ENCODE measurements at places on chromosomes 3 and 15. TPM values are rescaled to one million over a fixed set of nuclear protein-coding genes. Genes with fewer than 3 reads are reported as not detected.

The GXYLT2 gene
- not detected for total RNA-seq

The IQGAP1 gene
- total RNA-seq, result 111 TPM

The SH2D7 gene
- total RNA-seq, result not detected

The MNS1 gene
- total RNA-seq, result 6.8 TPM

The XIRP1 gene
- not detected for total RNA-seq

The GNAT1 gene
- not detected for total RNA-seq

The ST8SIA2 gene
- total RNA-seq, result not detected

The SLC2A2 gene
- 0.03 TPM for total RNA-seq

The TTLL3 gene
- total RNA-seq, result 5.3 TPM

The BCL2A1 gene
- total RNA-seq, result not detected

GRCh38 chr3:102141096-102141927 is 292.0 kb downstream of the NFKBIZ start:
- no peak for DNase-seq

DNA sequence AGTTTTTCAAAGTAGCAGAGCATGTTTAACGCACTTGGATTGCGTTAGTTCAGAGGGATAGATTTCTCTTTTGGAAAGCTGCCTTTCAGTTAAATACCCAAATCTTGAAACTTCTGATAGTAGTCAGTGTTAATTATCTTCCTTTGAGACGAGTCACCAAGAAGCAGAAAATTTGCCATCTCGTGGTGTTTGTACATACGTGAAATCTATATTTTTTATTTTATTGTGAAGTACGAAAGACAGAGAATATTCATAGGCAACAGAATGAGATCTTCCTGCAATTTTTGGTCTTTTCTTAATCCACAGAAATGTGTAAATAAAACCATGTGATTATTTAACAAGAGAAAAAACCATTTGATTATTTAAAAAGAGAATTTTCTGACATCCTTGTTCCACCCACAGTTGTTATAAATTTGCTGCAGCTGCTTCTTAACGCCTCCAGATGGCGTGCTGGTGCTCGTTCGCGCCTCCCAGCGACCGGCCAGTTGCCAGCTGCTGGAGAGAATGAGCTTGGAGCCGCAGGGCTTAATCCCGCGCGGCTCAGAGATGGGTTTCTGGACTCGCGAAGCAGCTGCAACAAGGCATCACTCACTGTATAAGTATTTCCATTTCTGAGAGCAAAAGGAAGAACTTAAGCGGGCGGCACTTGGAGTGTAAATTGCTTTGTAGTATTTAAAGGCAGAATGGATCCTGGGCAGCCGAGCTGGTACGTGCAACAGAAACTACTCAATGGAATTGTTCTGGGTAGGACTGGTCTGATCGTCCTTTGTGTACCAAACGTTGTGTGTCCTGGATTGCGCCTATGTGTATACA is 10.5 kb upstream of the SLITRK3 start:
- DNase-seq, result peak; percentile 78

DNA sequence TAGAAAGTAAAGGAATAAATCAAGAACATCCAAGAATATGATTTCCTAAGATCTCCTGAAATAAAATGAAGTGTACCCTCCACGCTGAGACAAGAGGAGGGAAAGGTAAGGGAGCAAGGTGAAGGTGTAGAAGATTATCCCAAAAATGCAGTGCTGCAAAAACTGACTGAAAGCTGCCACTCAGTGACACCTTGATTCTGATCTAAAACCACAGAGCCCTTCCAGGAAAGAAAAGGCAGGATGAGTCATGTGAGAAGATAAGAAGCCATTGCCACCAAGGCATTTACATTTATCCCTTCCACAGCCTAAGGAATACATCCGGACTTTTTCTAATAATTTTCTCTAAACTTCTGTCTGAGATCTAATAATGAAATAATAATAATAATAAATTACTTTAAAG is 49.9 kb downstream of the IGSF11 start:
- no peak for DNase-seq

DNA sequence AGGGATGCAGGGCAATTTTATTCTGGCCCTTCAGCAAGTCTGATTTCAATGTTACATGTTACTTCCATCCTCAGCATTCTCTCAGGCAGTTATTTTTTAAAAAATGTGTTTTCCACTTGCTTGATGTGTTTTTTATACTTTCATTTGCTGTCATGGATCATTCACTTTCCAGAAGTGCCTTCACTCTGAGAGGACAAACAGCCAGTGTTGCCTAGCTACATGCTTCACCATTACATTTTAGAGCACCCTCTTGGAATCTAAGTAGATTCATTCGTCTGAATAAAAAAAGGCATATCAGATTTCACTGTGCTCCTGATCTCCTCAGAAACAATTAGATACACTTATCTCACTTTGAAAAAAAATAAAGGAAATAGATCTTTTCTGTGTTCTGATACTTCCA is 93.6 kb upstream of the POU1F1 start:
- no peak for DNase-seq

- DNase-seq, result no peak
Measured at GRCh38 chr3:139524841-139525636, 14.5 kb downstream of the RBP1 start.

- DNase-seq, result no peak
Measured at GRCh38 chr15:40328176-40328575, 4.7 kb downstream of the INAFM2 start.

DNA sequence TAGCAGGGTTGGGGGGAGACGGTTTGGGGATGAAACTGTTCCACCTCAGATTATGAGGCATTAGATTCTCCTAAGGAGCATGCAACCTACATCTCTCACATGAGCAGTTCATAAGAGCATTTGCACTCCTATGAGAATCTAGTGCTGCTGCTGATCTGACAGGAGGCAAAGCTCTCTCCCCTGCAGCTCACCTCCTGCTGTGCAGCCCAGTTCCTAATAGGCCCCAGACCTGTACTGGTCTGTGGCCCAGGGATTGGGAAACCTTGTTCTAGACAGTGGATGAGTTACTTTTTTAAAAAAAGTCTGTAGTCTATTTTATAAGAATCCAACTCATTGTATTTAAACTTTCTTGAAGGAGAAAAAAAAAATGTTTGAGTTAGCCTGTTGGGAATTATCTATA is 100.0 kb downstream of the HHLA2 start:
- DNase-seq, result no peak

GRCh38 chr3:40850861-40851260 is 326.1 kb downstream of the ZNF621 start:
- DNase-seq, result no peak

DNA sequence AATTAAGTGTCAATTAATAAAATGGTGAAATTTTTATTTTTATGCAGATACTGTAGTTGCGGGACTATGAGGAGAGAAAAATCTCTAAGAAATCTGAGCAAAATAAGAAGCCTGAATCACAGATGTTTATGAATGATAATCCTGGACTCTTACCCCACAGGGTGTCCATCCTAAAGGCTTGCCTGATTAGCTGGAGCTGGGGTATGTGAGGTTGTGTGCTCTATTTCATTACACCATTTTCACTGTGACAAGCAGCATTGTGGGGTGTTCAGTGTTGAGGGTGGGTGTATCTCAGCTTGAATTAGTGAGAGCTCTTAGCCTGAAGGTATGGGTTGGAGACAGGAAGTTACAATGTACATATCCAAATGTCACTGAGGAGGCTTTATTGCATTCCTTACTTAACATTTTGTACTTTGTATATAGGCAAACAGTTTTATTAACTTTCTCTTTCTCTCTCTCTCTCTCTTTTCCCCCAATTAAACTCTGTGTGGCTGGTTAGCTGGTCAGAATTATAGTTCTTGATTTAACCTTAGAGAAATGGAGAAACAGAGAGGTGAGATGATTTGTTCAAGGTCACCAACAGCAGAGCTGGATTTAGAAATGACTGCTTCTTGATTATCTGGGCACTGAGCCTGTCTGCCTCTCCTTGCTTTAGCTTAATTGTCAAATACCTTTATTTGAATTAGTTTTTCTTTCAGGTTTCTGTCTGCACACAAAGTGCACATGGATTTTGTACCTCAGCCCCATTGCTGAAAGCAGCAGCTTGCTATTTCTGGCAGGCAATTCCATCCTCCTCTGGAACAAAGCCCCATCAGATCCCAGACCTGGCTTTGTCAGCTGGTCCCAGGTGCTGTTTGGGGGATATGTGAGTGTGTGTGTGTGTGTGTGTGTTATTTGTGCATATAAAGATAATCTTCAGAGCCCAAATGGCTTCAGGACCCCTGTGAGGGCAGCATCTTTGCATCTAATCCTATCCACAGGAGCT is 35.8 kb downstream of the GJD2 start:
- DNase-seq, result no peak

DNA sequence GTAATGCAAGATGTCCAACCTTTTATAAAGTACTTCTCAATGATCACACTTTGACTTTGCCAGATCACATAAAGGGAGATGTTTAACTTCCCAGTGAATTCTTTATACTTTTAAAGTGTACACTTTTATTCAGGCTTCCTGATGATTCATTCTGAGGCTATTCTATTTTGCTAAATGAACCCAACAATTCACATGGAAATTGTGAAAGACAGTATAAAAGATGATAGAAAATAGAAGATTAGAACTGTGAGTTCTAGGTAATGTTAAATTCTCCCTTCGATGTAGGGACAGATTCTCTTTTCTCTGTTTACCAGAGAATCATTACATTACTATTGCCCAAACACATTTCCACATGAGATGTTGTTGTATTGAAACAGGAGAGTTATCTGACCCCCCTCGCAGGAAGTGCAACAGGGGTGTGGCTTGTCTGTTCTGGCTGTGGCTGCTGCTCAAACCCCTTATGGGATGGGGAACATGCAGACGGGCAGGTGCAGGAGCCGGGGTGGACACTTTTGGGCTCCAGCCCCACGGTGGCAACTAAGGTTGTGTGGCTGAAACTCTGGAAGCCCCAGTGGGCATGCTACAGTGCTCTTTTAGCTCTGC is 131.3 kb upstream of the LRTM1 start:
- no peak for DNase-seq

- DNase-seq, result no peak
Measured at GRCh38 chr15:31230630-31231485, 95.8 kb upstream of the KLF13 start.

- no peak for DNase-seq
Measured at GRCh38 chr3:120450600-120451271, at the start of gene FSTL1. FSTL1 (minus strand) TSS chr3:120450992; CDS start chr3:120450746, 246 bp downstream.

DNA sequence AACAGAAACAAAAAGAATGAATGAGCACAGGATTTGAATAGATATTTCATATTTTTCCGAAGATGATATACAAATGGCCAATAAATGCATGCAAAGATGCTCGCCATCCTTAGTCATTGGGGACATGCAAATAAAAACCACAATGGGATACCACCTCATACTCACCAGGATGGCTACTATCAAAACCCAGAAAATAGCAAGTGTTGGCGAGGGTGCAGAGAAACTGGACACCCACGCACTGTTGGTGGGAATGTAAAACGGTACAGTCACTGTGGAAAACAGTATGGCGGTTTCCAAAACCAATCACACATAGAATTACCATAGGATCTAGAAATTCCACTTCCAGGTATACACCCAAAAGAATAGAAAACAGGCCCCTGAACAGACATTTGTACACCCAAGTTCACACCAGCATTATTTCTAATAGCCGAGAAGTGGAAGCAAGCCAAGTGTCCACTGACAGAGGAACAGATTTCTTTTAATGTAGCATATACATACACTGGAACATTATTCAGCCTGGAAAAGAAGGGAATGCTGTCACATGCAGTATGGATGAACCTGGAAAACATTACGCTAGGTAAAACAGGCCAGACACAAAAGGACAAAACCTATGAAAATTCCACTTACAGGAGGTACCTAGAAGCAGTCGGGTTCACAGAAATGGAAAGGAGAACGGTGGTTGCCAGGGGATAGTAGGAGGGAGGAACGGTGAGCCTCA is 3.6 kb downstream of the RNF168 start:
- DNase-seq, result no peak

GRCh38 chr15:82742134-82742533 is 32.5 kb upstream of the AP3B2 start:
- no peak for DNase-seq

DNA sequence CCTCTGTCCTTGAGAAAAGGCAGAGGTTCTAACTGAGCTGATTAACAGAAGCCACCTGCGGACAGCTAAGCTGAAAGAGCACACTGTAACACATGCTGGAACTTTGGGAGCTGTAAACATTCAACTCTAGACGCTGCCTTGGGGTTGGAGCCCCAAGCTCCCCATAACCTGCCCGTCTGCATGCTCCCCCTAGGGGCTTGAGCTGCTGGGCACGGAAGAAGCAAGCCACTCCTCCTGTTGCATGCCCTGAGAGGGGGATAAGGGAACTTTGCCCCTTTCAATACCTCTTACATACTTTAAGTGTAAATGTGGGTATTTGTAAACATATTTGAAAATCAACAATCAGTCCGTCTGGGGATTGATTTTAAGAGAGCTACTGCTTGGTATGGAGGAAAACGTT is 188.4 kb downstream of the ADAMTSL3 start:
- DNase-seq, result no peak

GRCh38 chr15:48577469-48577868 is 68.0 kb downstream of the FBN1 start:
- no peak for DNase-seq

GRCh38 chr3:120153294-120153693 is 59.0 kb upstream of the GSK3B start:
- DNase-seq, result no peak

DNA sequence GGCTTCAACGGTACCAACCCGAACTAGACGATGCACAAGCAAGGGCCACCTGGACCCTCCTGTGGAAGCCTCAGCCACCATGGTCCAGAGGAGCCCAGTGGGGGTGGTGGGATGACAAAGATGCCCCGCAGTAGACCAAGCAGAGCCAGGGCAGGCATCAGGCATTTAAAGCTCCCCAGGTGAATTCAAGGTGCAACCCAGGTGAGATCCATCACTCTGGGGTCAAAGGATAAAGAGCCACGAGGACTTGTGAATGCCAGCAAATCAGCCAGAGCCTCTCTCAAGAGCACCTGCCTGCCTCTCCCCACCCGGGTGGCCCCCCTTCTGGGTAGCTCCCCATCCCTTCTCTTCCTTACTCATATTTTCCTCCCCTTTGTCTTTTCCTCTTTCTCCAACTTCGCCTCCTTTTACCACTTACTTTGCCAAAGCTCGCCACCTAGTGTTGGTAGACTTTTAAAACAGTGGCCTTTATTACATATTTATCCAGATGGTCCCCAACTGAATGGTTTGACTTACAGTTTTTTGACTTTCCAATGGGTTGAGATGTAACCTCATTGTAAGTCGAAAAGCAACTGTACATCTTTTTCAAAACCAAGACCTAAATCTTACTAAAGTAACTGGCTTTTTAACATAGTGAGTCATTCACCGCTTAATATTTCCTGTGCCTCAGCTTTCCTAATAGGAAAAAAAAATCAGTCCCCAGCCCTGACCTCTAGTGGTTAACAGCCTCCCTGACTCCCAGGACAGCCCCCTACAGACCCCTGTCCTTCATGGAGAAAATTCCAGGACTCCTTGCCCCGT is 18.8 kb downstream of the PLA2G4F start:
- peak; percentile 80 for DNase-seq

GRCh38 chr15:62606376-62607113 is 436.0 kb upstream of the TPM1 start:
- no peak for DNase-seq

Measured in HT-29 (cell line).